ENCODE measurements at places on chromosomes 11 and 22.

DNA sequence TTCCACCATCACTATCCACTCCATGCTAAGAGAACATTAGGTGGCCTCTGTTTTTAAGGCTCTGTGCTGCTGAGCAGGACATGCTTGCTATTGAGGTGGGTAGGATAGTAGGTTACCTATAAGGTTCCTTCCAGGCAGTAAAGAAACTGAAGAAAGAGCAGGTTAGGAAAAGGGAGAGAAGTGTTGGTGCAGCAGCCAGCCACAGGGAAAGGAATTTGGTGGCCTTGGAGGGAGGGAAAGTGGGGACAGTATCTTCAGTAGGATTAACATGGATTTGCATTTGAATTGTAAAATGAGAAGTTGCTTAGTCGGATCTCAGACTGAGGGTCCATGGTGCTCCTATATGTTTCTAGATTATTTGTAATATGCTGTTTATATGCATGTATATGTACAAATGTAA is 49.2 kb upstream of the OLFML1 start:
- no peak for DNase-seq

GRCh38 chr22:23075050-23075449 is 4.7 kb downstream of the GNAZ start:
- DNase-seq, result no peak

DNA sequence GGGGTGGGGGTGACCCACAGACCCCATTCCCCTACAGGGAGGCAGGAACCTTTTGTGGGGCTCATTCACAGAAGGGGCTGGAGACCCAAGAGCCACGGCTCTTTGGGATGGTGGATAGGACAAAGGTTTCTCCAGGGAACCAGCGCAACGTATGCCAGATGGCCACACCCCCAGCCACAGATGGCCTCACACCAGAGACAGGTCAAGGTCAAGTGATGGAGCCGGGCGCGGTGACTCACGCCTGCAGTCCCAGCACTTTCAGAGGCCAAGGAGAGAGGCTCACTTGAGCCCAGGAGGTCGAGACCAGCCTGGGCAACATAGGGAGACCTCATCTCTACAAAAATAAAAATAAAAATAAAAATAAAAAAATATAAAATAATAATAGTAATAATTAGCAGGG is 17.1 kb upstream of the BRSK2 start:
- no peak for DNase-seq

DNA sequence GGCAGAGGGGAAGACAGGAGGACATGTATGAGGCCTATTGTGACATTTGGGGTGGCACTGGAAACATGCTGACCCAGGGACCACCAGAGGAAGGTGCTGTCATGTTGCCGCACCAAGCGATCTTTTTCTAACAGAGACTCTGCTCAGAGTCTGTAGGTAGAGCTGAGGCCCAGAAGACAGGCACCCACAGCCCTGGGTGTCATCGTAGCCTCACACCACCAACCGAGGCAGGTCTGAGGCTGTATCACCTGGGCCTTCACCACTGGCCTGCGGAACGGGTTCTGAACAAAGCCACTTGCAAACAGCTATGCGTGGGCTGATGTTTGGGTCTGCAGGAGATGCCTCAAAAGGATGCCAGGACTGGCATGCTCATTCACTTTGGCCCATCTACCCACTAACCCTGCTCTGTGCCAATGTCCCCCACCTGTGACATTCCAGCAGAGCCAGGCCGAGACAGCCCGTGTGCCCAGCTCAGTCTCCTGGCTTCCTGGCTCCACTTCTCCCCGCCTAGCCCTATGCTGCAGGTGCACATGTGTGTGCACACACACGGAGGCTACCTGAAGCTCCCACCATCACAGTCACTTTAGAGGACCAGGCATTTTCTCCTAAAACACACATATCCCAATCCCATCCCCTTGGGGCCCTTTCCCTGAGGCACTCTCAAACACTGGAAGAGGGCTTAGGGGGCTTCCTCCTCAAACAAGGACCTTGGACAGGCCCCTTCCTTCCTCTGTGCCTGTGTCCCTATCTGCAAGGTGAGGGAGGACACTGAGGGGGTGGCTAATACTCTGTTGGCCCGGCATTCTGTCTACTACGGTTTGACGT is 3.6 kb downstream of the TRIM29 start:
- no peak for DNase-seq

- DNase-seq, result no peak
Measured at GRCh38 chr11:11821899-11822298, 19.9 kb upstream of the USP47 start.

DNA sequence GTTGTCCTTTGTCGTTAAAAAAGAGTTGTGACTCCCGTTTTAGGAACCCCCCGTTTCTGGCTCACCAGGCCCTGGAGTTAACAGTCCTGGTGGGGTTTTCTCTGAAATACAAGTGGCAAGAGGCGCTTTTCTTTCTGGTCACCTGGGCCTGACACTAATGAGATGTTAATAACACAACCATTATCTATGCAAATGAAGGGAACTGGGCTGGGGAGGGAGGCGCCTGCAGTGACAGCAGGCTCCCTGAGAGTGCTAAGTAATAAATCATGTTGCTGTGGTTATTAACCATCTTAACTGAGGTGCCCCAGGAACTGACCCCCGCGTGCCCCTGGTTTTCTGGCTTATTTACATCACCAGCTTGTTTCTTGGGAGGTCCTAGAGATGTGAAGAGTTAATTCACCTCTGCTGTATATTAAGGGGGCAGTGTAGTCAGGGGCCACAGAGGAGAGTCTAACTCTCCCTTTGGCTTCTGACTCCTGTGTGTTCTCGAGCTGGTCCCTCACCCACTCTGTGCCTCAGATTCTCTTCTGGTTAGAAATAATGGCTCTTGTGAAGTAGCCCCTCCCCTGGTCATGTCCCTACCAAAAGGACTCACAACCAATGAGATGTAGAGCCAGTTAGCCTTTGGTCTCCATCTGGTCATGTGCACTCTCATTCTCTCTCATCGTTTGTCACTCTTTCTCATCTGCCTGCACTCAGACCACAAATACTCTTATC is 276.6 kb upstream of the CADM1 start:
- DNase-seq, result no peak

GRCh38 chr11:128297805-128298204 is 289.6 kb downstream of the ETS1 start:
- no peak for DNase-seq

All from NCI-H2029 (cell line).